ENCODE measurements at places on chromosomes 2 and 18.

DNA sequence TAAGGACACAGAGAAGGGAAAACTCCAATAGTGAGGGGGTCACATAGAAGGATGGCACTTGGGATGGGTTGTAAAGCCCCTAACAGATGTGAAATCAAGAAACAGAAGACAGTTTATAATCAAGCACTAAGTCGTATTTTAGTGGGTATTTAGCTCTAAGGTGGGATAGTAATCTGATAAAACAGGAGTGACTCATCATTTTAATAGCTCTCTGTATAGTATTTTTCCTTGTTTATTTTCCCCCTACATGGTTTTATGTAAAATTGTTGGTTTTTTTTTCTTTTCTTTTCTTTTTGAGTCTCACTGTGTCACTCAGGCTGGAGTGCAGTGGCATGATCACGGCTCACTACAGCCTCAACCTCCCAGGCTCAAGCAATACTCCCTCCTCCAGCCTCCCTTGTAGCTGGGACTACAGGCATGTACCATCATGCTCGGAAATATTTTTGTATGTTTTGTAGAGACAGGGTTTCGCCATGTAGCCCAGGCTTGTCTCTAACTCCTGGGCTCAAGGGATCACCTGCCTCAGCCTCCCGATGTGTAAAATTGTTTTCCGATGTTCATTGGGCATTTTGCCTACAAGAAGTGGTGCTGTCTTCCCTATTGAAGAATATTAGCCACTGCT lies 142.6 kb upstream of the SERPINE2 start:
- DNase-seq: no peak

DNA sequence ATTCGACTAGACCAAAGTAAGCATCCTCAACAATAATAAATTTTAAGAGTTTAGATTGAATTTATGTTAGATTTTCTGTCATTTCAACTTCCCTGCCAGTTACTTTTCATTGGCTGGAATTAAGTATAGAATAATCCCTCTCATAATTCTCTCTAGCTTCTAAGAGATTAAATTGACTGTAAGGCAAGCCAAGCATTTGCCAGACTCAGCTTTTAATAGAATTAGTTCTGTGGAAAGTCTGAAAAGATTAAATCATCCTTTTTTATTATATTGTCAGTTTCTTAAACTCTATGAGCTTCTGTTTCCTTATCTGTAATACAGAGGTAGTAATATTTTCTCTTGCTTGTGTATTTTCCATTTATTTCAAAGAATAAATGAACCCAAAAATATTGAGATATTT lies 77.9 kb upstream of the ZNF804A start:
- DNase-seq: no peak

DNA sequence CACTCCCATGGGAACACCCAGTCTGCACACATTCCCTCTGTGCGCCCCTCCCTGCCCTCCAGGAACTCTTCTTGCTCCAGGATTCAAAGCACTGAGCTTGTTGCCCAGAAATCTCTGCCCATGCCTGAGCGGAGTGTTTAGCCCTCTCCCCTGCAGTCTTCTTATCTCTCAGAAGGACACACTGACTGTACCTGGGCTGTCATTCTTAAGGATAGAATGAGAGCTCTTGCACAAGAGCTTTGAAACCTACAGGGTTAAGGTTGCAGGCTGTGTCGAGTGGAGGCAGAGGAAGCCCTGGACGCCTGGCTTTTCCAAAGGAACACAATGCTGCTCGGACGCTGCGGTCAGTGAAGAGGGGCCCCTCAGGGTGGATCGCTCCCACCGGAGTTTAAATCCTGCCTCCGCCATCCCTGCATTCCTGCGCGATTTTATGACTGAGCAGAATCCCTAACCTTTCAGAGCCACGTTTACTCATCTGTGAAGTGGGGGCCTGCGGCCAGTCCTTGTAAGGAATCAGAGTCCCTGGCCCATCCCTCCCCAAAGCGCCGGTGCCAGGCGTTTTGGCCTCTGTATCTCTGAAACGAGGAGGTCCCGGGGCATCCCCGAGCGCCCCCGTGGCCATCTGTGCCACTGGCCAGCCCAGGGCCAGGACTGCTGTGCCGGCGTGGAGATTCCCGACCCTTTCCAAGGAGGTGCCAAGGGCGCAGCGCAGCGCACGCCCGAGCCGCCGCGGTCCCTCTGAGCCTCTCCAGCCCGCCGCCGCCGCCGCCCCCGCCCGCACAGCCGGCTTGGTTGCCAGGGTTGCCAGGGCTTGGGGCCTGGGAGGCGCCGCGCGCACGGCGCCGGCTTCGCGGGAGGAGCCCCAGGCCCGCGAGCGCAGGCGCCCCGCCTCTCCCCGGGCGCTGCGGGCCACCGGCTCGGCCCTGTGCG lies 58.9 kb downstream of the FAM168B start:
- DNase-seq: no peak

DNA sequence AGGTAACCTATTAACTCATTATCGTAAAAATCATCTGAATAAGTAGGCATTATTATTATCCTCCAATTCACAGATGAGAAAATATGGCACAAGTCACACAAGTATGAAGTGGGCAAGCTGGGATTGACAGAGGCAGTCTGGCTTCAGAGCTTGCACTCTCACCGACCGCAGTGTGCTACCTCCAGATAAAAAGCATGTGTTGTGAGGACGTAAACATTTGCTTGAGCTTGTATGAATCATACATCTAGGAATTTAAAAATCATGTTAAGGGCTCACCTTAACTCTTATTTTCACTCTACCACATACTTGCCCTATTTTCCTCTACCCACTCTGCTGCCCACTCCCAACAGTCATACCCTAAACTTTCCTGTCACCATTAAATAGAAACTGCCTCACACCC lies 65.3 kb upstream of the AMMECR1L start:
- DNase-seq: no peak

DNA sequence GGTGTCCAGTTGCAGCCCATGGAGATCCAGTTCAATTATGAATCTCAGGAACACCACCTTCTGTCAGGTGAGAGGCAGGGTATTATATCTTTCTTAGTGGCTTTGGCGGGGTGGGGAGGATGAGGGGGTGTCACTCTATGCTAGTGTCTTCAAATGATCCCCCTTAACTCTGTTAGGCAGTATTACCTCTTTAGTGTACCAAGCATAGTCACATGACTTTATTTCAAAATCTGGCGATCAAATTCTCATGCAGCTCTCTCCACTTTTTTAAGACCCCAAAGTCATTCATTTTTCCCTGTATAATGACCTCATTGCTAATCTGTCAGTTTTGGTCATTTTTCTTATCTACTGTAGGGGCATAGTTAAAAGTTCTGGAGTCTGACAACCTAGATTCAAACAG lies 1.1 kb upstream of the ZSCAN30 start:
- DNase-seq: no peak

- no peak for DNase-seq
Measured at GRCh38 chr18:39555496-39555895, 1989.9 kb upstream of the CELF4 start.

GRCh38 chr2:110828330-110828729 lies 96.0 kb downstream of the ACOXL start:
- DNase-seq: no peak

DNA sequence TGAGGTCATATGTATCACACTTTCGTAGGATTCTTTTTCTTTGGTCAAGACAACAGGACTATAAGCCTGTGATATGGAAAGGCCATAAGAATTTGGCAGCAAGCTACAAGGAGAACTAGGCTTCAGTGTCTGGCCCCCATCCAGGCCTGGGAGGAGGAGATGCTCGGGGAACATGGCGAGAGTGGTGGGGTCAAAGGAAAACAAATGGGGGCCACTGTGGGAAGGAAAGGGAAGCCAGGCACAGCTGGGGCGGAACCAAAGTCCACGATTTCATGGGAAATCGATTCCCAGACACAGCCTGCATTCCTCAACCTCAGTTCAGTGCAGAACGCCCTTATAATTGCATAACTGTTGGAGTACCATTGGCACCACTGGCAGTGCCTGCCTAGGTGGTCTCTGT lies 58.2 kb downstream of the MBP start:
- DNase-seq: no peak

DNA sequence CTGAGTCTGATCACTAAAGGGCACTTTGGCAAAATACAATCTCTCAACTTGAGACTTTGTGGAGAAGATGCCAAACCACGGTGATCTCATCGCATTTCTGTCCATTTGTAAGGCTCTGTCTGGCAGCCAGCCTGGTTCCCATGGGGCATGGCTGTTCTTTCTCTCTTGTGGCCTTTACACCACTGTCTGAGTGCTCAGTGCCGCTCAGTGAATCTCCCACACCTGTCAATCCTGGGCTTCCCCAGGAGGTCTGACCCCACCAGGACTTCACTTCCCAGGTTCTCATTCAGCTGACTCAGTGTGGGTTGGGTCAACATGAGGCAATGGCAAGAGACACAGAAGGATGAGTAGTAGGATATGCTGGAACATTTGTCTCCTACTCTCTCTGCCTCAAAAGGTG lies 96.8 kb upstream of the TRIB2 start:
- DNase-seq: no peak

- no peak for DNase-seq
Measured at GRCh38 chr2:169260246-169260645, 102.1 kb downstream of the LRP2 start.

DNA sequence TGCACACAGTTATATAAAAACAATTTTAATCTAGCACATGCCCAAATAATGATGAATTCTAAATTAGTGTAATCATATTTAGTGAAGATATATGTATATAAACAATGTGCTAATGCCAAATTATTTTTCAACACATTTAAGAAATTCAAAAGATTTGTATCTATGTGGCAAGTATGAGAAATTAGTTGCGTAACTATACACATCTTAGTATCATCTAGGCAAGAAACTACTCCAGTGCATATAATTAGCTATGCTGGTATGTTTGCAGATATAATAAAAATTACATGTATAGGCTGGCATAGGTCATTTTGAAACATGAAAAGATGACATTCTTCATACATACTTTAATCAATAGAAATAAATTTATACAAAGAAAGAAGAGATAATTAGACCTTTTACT lies 252.0 kb upstream of the VWC2L start:
- DNase-seq: no peak

- no peak for DNase-seq
Measured at GRCh38 chr2:237529452-237530402, 36.6 kb upstream of the PRLH start.

DNA sequence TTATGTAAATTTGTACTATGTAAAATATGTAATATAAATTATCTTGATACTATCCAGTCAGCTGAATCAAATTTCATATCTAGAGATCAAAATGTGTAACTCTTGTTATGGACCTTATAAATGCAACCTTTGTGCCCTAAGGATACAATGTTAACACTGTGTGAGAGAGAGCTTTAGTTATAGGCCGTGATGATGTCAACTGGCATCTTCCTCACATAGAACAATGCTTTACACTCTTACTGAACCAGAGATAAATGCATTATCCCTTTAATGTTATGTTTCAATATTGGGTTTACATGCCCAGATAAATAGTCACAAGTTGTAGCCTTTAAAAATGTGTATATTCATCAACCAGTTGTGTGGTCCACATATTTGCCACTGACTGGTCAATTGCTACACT lies 115.1 kb downstream of the KCNJ3 start:
- DNase-seq: no peak

DNA sequence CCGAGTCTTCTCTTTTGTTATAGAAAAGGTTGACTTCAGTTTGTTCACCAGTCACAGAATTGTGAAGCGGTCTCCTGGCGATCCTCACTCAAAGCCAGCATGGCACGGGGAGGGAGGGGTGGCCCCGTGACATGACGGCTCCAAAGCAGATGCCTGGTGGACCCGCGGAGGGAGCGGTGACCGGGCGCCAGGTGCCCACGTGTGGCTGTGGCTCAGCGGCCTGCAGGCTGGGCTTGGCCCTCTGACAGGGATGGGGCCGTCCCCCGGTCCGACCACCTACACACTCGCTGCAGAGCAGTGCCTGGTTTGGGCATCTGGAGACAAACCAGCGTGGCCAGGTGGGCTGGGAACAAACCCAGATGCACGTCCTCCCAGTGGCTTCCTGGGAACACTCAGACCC lies 129.1 kb upstream of the SNTG2 start:
- no peak for DNase-seq

DNA sequence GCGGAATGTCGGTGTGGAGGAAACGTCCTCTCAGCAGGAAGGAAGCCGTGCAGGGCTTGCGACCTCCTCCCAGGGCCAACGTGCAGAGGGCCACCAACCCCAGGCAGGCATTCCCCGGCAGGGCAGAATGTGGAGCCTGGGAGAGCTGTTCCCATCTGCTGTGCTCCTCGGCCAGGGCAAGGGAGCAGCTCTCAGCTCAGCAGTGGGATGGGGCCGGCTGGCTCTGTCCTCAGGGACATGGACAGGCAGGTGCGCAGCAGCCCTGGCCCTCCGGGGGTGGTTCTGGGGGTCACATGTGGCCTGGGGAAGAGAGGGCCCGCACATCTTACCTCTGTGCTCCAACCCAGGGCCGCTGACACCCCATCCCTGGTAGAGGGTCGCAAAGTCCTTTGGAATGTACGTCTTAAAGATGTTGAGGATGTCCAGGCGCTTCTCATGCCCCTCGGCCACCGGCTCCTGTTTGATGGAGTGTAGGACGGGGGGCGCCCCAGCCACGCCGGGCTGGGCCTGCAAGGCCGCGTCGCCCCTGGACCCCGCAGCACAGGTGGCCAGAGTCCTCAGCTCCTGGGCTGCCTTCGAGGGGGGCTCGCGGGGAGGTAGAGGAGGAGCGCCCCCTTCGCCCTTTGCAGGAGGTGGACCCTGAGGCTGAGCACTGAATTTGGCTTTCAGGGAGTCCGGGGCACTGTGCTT lies 116.4 kb downstream of the ZNF516 start:
- DNase-seq: no peak

GRCh38 chr2:152453129-152453911 lies 118.3 kb downstream of the FMNL2 start:
- DNase-seq: no peak

DNA sequence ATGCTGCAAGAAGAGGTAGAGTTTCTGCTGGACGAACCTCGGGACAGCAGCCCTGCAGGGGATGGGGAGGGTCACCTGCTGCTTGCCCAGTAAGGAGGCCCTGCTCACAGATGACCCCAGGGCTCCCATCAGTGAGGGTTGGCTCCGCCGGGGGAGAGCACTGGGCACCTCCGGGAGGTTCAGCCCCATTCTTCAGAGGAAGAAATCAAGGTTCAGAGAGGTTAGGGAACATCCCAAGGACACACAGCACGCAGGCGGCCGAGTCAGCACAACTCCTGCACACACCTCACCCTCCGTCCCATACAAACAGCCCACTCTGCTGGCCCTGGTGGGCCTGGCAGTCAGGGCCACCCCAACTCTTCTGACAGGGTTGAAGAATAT lies 11.7 kb upstream of the CCDC74B start:
- no peak for DNase-seq

DNA sequence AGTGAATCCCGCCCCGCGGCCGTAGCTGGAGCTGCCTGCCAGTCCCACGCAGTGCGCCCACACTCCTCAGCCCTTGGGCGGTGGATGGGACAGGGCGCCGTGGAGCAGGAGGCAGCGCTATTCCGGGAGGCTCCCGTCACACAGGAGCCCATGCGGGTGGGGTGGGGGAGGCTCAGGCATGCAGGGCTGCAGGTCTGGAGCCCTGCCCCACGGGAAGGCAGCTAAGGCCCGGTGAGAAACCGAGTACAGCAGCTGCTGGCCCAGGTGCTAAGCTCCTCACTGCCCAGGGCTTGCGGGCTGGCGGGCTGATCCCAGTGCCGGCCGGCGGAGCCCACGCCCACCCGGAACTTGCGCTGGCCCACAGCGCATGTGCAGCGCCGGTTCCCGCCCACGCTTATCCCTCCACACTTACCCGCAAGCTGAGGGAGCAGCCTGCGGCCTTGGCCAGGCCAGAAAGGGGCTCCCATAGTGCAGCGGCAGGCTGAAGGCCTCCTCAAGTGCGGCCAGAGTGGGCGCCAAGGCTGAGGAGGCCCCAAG lies 1152.8 kb upstream of the CELF4 start:
- no peak for DNase-seq
